ENCODE measurements at places on chromosomes 11 and 22.

- no peak for DNase-seq
Measured at GRCh38 chr11:110431051-110431672, 1.4 kb downstream of the FDX1 start.

GRCh38 chr11:108754901-108755625 is 90.2 kb downstream of the DDX10 start:
- no peak for DNase-seq

GRCh38 chr22:37145180-37146050 is 4.3 kb downstream of the IL2RB start:
- DNase-seq, result no peak

DNA sequence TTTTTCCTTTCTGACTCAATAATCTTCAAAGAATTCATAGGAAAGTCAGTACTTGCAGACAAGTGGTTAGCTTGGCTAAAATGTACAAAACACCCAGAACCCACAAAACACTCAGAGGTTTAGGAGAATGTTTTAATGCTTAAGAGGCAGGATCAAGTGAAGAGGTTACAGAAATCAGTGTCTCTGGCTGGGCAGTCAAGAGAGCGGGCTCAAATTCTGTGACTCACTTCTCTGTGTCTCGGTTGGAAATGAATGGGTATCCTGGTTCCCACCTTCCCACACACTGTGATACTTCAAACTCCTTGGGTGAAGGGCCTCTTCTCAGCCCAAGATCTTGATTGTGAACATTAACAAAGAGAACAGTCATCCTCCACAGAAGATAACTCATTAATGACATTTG is 3.8 kb downstream of the MPEG1 start:
- DNase-seq, result no peak

DNA sequence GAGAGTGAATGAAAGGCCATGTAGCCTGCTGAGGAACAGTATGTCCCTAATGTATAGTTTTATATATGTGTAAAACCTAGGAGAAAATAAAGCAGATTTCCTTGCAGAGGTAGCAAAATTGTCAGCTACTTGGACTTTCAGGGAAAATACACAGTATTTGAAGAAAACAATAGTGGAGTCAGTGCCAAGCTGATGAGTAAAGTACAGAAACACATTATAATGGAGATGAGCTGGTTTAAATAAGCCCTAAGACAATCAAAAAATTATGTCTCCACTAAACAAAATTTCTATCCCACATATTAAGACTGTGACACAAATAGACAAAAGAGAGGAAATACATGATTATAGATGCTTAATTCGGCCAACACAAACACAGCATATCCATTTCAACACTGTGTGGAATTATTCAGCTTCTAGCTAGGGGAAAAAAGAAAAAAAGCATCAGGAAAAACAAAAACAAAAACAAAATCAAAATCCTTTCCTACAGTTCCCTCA is 75.9 kb downstream of the MAML2 start:
- DNase-seq, result no peak

GRCh38 chr11:122729139-122729538 is 73.6 kb downstream of the UBASH3B start:
- DNase-seq, result no peak

DNA sequence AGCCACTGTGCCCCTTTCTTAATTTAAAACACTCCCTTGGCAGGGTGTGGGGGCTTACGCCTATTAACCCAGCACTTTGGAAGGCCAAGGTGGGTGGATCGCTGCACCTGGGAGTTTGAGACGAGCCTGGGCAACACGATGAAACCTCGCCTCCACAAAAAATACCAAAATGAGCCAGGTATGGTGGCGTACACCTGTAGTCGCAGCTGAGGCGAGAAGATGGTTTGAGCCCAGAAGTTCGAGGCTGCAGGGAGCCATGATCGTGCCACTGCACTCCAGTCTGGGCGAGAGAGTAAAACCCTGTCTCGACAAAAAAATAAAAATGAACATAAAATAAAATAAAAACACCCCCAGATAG is 45.0 kb downstream of the LINC01488 start:
- no peak for DNase-seq

DNA sequence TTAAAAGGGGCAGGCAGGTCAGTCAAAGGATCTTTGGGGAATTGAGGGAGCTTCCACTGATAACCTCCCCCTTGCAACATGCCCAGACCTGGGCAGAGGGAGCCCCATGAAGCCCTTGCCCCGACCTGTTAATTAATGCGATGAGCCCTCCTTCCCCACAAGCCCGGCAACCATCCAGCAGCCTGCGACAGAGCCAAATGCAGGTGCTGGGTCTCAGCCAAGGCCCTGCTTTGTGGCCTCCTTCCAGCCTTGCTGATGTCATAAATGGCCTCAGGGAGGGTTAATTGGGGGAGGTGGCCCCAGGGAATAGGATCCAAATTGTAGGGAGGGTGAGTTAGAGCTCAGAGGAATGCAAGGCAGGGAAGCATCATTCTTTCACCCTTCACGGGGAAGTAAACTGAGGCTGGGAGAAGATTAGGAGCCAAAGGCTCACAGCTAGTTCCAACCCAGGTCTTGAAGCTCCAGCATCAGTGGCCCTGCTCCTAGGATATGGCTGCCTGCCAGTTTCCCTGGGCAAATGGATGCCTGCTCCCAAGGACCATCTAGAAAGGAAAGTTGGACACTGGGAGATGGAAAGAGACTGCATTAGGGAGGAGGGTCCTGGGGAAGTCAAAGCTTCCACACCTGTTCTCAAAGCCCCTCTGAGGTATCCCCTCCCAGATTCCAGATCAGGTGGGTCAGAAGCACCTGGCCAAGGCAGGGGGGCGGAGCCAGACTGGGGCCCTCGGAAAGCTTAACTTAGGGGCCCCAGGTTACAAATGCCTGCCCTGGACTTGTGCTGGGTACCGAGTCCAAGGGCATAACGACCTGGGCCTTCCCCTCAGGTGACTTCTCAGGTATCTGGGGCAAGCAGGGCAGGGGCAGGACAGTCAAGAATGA is 34.1 kb downstream of the LMO1 start:
- no peak for DNase-seq

DNA sequence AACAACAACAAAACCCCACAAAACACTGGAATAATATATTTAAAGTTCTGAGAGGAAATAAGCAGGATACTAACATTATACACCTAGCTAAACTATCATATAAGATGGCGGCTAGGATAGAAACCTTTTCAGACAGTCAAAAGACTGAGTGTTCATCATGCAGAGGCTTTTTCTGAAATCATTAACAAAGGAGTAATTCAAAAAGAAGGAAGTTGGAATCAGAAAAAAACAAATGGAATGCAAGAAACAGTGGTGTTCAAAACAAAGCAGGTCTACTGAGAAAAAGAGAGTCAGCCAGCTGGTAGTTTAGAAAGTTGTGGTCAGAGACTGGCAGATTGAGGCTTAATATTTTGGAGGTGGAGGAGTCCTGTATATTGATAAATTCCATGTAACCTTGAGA is 30.1 kb upstream of the ZBTB44 start:
- no peak for DNase-seq

GRCh38 chr22:36289406-36289870 is 36.5 kb downstream of the APOL1 start:
- DNase-seq, result no peak

- DNase-seq, result no peak
Measured at GRCh38 chr11:8258784-8259183, 4.9 kb downstream of the LMO1 start.

DNA sequence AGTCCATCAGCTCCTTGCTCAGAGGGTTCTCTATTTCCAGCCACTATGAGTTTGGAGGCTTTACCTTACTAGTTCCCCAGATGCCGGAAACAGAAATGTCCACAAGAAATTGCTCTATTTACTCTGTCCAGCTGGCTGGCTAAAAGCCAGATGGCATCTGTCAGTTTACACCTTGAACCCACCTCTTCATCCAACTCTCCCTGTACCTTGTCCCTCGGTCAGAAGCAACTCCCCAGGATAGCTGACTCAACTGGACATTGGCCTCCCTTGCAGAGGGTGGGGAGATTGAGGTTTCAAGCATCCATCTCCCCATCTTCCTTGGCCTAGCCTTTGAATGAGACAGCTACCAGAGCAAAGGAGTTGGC is 1.7 kb downstream of the C2CD2L start:
- no peak for DNase-seq

- DNase-seq, result no peak
Measured at GRCh38 chr11:76626921-76627401, 43.6 kb downstream of the LRRC32 start.

- DNase-seq, result no peak
Measured at GRCh38 chr22:35269630-35270029, 12.3 kb downstream of the HMGXB4 start.

GRCh38 chr11:15234796-15235195 is 120.1 kb downstream of the INSC start:
- DNase-seq, result no peak

GRCh38 chr11:79018371-79018849 is 422.4 kb downstream of the TENM4 start:
- no peak for DNase-seq

GRCh38 chr11:2097356-2097997 is 41.7 kb downstream of the IGF2 start:
- peak; percentile 75 for DNase-seq

DNA sequence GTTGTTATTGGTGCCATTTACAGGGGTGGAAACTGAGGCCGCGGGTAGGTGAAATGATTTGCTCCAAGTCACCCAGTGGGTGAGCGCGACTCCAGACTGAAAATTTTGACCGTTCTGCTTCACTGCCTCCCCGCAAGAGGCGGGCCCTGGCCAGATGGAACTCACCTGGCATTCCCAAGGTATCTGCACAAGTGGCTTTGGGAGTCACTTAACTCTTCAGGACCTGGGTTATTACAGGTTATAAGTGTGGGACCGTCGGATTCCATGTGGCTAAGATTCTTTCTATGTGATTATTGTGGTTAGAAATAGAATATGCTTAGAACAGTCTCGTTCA is 598 bp downstream of the CABIN1 start:
- DNase-seq, result no peak

DNA sequence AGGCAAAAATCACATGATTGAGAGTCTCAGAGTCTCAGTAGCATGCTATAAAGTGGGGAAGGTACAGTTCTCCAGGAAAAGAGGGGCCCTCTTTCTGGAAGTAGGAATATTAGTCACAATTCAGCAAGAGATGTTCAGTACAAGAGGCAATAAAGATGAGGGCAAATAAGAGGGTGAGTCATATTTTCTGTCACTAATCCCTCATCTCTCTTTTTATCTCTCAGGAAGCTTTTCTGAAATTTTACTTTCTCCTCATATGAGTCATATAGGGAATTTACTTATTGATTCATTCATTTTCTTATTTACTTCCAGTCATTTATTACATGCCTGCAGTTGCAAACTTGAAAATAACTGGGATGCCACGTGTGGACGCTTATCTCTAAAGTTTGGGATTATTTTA is 3.4 kb upstream of the NXPE1 start:
- DNase-seq, result peak; percentile 31

DNA sequence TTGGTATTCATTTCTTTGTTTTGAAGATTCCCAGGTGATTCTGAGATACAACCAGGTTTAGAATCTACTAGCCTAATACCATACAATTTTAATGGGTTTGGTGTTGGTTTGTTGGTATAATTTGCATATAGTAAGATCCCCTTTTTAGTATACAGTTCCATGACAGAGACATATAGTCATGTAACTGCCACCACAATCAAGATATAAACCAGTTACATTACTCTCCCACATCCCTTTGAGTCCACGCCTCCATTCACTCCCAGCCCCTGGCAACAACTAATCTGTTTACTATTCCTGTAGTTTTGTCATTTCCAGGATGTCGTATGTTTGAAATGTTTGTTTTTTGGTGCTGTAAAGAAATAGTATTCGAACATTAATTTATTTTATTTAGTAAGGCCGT is 4.3 kb downstream of the ASRGL1 start:
- no peak for DNase-seq

- DNase-seq, result no peak
Measured at GRCh38 chr22:42207918-42208317, 62.5 kb downstream of the TCF20 start.

DNA sequence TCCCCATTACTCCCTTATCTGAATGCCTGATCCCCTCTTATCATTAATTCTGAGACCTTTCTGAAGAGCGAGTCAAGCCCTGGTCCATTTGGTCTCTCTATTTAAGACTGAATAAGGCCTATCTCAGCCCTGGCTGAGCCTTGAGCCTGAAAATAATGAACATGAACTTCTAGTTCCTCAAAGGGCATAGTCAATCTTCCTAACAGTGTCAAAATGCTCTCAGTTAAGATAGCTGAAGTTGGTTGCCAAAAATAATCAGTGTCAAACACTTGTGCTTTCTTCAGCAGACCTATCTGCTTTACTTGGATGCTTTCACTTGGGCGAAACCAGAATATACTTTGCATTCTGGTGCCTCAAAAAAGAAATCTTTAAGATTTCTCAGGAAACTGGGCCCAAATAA is 42.6 kb upstream of the PPP2R1B start:
- DNase-seq, result no peak

DNA sequence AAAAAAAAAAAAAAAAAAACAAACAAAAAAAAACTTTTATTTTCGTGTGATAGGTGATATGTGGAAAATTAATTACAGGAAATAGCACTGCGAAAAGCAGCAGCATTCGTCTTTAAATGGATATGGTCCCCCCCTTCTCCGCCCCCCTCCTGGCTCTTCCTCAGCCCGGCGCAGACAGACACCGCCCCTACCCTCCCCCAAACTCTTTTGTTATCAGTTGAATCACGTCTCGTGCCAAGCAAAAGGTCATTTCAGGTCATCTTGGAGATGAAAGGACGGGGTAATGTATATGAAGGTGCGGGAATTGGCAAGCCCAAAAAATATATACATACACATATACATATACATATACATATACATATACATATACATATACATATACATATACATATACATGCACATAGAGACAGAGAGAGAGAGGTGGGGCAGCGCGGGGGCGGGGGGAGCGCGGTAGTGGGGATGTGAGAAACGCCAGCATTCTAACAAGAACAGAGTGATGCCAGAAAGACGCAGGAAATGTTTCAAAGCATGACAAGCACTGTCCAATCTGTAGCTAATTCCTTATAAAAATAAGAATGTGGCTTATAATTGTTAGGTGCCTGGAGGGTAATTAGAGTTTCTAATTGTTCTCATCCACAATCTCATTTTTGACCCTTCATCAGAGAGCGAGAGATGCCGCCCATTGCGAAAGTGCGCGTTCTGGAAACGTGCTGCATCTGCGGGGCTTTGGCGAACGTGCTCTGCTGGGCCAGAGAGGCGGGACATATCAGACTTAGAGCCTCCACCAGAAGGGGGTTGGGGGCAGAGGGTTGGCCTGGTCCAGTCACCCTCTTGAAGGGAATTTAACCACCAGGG is 214.5 kb upstream of the UBASH3B start:
- no peak for DNase-seq

DNA sequence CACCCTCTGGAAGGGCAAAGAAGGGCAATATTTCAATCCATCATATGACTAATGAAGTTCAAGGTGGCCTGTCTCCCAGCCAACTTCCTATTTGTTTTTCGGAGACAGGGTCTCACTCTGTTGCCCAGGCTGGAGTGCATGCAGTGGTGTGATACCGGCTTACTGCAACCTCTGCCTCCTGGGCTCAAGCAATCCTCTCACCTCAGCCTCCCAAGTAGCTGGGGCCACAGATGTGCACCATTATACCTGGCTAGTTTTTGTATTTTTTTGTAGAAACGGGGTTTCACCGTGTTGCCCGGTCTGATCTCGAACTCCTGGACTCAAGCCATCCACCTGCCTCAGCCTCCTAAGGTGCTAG is 13.4 kb downstream of the ABTB2 start:
- no peak for DNase-seq

- no peak for DNase-seq
Measured at GRCh38 chr11:7353100-7353499, 101.4 kb downstream of the SYT9 start.

Data from HTR-8/SVneo (cell line).